Putamen (tissue), 1 donor: ENCODE measurements at places on chromosomes 7 and 10.
A peak's percentile ranks its signal among the peaks of the same experiment; 100 is the strongest.

GRCh38 chr7:4279216-4279615 is 402.9 kb upstream of the FOXK1 start:
- DNase-seq: no peak

GRCh38 chr10:121708728-121709674 is 110.8 kb upstream of the FGFR2 start:
- no peak for DNase-seq

DNA sequence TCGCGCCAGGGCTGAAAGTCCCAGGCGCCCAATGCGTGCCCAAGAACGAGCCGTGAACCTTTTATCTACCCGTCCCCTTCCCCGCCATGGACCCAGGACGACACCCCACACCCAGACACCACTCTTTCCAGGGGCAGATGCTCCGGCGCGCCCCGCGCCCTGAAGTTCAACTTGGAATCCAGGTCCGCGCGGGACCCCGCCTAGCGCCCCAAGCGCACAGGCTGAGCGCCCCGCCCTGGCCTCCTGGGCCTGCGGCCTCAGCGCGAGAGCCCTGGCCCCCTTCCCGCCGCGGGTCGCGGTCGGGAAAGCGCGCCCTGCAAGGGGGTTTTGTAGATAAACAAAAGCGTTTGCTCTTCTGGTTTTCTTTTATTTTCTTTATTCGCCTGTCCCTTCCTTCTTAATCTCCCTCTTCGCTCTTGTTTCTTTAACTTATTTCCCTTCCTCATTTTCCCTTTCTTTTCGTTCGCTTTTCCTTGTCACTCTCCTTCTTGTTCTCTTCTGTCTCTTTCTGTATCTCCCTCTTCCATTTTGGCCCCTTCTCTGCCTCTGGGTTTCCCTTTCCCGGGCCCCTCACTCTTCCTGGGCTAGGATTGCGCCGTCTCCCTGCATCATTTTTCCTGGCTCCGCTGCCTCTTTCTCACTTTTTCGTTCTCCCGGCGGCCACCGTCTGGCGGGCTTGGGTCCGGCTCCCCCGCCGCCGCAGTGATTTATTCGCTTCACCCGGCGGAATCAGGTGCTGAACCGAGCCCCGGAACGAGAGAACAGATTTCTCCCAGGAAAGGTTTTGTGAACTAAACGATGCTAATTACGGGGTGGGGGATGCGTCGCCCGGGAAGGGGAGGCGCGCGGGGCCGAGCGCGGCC is 15.3 kb upstream of the PAX2 start:
- DNase-seq: no peak

GRCh38 chr10:132878730-132879407 is 63.5 kb downstream of the CFAP46 start:
- DNase-seq: no peak

DNA sequence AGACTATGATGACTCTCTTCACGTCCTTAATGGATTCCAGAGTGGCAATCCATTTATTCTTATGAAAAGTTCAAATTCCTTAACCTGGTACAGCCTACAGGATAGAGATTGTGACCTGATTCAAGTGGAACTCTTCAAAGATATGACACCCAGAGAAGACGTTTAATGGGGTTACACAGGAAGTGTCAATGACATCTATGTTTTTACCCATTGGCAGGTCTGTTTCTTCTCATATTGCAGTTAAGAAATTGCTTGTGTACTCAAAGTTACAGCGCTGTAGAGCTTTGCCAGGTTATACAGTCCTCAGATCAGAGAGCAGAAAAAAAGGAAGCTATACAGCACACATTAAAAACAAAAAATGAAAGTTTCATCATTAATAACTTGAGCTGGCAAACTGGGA is 367.4 kb downstream of the THSD7A start:
- no peak for DNase-seq

GRCh38 chr7:38858259-38858884 is 50.6 kb downstream of the VPS41 start:
- no peak for DNase-seq

GRCh38 chr10:82680608-82681007 is 805.6 kb downstream of the NRG3 start:
- no peak for DNase-seq

GRCh38 chr10:116690356-116691322 is 51.7 kb downstream of the HSPA12A start:
- peak; percentile 61 for DNase-seq

DNA sequence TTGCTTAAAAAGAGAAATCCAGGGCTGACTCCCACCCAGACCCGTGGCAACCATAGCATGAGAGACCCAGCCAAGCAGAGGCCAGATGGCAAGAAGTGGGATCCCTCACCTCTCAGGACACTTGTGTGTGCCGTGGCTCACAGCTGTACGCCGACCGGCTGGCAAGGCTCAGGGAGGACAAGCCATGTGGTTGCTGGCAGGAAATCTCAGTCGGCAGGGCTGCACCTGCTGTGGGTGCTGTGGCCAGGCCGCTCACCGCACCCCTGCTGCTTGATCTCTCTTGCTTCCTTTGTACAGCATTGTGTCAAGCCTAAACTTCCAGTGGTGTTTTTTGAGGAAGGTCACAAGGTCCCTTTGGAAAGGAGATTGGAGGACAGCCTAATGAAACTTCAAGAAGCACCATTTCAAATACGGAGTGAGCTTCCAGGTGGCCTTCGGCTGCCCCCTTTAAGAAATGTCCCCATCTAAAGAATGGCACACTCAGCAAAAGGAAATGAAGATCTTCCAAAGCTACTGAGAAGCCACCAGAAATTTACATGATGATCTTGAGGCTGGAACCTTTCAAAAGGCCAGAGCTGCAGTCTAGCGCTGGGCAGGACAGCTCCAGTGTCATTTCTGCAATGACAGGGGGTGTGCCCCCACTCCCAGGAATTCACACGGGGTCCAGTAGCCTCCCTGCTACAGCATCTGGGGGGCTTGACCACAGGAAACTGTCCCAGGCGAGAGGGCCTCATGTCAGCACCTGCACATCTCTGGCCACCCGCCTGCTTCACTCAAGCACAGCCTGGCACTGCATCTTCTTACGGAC is 409.0 kb upstream of the MGMT start:
- DNase-seq: no peak

DNA sequence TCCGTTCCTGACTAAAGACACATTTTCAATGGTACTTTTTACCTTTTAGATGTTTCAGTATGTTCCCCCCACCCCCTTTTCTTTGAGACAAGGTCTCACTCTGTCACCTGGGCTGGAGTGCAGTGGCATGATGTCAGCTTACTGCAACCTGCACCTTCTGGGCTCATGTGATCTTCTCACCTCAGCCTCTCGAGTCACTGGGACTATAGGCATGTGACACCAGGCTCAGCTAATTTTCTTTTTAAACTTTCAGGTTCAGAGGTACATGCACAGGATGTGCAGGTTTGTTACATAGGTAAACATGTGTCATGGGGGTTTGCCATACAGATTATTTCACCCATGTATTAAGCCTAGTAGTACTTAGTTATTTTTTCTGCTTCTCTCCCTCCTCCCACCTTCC is 99.3 kb upstream of the RPA3 start:
- DNase-seq: no peak

DNA sequence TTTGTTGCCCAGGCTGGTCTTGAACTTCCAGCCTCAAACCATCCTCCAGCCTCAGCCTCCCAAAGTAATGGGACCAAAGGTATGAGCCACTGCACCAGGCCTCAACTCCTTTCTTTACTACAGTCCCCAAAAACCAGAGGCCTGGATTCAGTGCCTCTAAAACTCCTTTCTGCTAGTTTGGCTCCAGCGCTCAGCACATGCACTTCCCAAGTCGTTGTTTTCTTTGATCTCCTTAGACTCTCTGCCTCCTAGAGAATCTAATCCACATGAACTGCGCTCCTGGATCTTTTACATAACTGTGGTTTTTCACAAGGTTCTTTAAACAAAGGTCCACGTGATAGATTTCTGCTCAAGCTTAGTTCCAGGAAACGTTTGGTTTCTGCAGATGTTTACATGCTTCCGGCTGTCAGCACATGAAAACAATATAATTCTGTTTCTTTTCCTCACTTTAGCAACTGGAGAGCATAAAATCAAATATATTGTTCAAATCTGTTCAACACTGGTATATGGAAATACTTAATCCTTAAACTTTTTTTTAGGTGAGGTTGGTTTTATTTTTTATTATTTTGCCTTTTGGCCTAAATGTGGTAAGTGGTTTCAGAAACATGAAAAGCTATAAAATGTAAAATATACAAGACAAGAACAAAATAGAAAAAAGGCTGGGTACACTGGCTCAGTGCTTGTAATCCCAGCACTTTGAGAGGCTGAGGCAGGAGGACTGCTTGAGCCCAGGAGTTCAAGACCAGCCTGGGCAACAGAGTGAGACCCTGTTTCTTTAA is 270.5 kb upstream of the MKLN1 start:
- DNase-seq: peak; percentile 60

- DNase-seq: no peak
These were observed 138.9 kb upstream of the BMPER start for GRCh38 chr7:33766405-33766804.

GRCh38 chr10:66680886-66681285 is 244.9 kb upstream of the LRRTM3 start:
- DNase-seq: no peak

- no peak for DNase-seq
These were observed 8.1 kb downstream of the TRPV5 start for GRCh38 chr7:142925413-142925812.

DNA sequence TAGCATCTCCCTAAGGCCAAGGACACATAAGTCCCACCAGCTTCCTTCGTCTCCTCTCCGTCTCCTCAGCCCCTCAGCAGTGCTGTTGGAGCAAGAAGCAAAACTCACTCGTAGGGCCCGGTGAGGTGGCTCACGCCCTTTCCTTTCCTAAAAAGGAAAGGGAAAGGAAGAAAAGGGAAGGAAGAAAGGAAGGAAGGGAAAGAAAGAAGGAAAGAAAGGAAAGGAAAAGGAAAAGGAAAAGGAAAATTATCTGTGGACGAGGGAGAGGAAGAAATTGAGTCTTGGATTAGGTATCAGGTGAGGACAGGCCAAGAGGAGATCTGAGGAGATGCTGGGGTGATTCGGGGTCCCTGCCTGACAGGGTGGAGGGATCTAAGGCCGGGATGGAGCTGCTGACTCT is 3.1 kb upstream of the ZNF316 start:
- DNase-seq: no peak

DNA sequence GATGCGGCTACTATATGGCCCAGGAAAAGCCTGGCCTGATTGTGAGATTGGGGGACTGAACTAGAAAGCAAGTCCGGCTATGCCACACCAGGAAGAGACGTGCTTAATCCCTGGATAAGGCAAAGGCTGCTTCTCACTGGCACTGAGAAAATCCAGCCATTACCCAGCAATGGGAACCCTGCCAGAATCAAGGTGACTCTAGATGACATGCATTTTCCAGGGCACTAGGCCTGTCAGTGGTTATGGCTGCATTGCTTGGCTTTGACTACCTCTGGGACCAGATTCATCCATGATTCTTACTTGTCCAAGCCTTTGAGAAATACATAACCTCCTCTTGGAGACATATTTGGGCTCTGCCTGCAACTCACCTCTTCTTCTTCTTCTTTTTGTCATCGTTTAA is 317.2 kb downstream of the GRID1 start:
- no peak for DNase-seq

DNA sequence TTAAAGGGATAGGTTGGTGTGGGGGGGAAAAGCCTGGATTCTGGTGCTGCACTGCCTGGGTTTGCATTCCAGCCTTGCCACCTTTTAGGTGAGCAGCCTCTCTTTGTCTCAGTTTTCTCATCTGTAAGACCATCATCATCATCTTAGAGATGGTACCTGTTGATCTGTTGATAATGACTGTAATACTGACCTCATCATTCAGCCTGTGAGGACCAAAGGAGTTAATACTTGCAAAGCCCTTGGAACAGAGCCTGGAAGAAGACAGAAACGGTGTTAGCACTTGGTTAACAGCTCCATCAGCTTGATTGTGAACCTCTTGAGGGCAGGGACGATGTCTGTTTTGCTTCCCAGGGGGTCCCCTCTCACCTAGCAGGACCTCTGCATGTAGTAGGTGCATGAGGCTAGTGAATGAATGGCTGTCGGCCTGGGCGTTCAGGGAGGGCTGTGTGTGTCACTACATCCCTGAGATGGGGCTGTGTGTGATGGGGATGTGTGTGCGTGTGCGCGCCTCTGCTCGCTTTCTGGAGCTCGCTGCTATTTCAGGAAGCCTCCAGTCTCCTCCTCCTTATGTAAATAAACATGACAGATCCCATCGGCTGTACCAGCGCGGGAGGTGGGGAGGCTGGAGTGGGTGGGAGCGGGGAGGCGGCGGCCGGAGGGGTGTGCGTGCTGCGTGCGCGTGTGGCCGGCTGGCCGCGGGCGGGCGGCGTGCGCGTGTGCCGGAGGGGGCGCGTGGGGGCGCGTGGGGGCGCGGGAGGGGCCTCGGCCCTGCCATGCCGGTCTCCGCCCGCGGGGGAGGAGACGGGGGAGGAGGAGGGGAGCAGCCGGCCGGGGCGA is 61.2 kb downstream of the NEURL1 start:
- DNase-seq: peak; percentile 63

DNA sequence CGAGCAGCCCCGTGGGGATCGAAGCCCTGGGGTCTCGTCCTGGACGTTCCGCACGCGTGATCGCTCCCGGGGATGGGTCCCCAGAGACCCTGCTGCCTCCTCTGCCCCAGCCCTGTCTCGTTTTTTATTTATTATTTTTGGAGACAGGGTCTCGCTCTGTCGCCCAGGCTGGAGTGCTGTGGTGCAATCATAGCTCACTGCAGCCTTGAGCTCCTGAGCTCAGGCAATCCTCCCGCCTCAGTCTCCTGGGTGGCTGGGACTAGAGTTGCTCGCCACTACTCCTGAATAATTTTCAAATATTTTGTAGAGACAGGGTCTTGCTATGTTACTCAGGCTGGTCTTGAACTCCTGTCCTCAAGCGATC is 319 bp upstream of the STX1A start:
- no peak for DNase-seq

DNA sequence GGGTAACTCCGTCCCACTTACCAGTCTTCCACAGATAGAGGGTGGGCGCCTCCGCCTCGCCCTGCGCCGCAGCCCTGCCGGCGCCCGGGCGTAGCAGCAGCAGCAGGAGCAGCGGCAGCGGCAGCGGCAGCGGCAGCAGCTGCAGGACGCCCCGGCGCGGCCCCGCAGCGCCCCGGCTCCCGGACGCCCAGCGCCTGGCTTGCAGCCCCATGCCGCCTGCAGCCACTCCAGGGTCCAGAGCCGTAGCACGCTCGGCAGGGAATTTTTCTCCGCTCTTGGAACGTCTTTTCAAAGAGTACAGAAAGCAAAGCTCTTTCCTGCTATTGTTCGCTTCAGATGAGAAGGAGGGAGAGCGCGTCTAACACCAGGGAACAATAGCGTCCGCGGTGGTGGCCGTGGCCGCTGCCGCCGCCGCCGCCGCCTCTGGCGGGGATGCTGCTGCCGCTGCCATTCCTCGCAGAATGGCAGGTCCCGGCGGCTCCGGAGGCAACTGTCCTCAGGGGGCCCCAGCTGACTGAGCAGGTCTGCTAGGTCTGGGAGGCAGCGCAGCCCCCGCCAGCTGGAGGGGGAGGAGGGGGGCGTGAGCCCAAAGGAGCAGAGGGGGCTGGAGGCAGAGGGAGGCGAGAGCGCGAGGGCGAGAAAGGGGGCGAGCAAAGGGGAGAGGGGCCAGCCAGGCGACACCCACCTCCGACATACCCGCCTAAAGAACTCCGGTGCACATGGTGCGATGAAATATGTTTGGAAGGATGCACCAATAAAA is at the start of gene THSD7A:
THSD7A (minus strand) TSS at position 463 of the 760 bp plus-strand sequence; CDS start at position 211, 252 bp downstream.
- DNase-seq: peak; percentile 35
